Fibroblast of mammary gland (primary cell): ENCODE measurements at places on chromosomes 3 and 15.

DNA sequence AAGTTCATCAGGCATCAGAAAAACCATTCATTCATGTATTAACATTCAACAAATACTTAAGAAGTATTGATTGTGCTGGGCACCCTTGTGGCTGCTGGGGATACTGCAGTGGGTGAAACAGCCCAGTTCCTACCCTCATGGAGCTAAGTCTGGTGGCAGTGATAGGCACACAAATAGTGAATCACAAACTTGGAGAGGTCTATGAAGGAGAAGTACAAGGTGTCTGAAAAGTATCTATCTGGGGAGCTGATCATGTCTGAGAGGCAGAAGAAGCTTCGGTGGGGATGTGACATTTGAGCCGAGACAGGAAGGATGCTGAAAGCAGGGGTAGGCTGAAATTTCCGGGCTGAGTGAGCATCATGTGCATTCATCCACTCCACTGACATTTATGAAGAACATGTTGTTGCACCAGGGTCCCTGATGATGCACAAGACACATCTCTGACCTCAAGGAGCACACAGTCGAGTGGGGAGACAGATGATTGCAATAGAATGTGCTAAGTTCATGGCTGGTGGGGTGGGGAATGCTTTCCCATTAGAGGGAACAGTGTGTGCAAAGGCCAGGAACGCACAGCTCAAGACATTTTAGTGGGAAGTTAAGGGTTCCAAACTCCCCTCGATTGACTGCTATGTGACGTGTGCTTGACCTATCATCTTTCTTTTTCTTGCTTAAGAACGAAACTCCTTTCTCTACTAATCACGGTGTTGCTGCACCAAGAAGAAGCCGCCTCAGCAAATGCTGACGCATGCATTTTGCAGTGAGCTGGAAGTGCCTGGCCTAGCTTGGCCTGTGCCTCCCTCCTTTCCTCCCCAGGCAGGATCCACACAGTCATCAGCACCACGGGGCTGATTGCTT lies 309.1 kb upstream of the ICE2 start:
- peak; percentile 59 for DNase-seq

DNA sequence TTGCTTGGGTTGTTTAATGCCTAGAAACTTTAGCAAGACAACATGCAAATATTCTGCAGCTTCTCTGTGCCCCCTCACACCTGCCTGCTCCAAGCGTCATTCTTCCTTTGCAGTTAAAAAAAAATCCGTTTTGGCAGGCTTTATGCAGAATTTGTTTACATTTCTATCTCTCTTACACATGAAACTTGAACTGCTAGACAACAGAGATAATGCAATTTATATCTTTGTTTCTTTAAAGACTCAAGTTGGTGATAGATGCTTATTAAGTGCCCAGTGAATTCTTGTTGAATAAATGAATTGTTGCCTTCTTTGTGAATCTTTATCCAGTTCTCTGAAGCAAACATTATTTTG lies 53.2 kb downstream of the CHST2 start:
- no peak for DNase-seq

DNA sequence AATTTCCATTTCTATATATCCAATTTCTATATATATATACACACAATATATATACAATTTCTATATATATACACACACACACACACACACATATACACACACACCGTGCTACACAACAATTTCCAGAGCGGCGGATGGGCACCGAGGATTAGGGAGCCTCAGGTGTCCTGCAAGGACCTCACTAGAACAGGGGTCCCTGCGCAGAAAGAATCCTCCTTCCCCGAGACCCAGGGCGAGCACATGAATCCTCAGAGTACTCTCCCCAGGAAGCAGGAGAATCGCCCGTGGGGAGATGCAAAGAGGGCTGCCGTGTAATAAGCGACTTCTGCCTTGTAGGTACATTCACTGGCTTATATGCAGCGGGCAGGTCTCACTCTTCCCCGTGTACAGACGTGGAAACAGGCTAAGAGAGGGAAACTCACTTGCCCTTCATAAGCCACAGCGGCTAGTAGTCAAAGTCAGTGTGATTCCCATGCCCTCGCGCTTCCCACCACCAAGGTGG lies 467 bp downstream of the PIF1 start:
- no peak for DNase-seq

DNA sequence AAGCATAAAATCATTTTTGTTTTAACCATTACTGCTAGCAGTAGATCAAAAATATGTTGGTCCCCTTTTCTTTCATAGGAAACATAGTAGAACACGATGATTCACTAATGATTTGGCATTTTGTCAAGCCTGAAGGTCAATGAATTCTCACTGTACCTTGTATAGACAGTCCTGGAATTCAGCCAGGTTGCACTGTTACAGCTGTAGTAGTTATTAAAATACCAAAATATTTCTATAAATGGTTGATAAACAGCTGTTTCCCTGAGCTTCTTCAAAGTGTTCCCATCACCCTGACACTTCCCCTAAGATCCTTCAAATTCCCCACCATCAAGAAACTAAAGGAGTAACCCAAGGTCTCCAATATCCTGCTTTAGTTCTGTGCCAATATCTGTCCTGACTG lies 200.9 kb downstream of the ATP8B4 start:
- peak; percentile 70 for DNase-seq

DNA sequence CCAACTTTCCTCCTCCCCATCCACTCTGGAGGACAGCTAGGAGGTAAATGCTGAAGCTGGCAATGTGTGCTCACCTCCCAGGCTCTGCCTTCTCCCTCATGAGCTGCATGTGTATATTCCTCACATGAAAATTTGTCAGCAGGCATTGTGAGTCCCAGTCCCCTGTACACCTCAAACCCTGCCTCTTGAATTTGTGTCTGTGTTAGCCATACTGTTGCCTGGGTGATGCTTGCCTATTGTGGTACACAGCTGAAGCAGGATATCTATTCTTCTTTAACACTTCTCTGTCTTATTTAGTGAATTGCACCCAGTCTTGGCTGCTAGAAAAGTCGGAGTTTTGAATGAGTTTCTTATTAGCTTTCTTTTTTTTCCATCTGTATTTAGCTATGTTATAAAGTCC lies 586.0 kb upstream of the TGFBR2 start:
- DNase-seq: no peak

DNA sequence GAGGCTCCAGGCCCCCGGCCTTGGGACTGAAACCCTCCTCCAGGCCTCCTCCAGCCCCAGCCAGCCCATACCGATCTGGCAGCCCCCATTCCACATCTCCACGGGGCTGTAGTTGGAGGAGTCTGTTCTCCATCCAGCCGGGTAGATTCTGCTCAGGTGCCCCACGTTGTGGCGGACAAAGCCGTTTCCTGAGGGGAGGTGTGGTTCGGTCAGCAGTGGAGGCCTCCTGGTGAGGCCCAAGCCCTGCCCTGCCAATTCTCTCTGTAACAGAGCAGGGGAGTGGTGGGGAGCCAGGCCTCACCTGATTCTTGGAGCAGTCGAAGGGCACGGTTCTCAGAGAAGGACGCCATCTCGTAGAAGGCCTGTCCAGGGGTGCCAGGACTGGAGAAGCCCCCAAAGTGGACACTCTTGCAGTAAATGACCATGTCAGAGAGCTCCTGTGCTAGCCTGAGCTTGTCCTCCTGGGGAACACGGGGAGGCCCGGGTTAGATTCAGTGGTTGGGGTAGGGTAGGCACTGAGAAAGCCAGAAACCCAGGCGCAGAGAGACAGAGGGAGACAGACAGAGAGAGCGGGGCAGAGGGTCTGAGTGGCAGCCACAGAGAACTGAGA lies 18.5 kb downstream of the VILL start:
- no peak for DNase-seq

GRCh38 chr15:63722204-63722808 lies 111.4 kb downstream of the HERC1 start:
- DNase-seq: no peak

- peak; percentile 20 for DNase-seq
Measured at GRCh38 chr3:97658668-97659285, 105.8 kb upstream of the ARL6 start.

DNA sequence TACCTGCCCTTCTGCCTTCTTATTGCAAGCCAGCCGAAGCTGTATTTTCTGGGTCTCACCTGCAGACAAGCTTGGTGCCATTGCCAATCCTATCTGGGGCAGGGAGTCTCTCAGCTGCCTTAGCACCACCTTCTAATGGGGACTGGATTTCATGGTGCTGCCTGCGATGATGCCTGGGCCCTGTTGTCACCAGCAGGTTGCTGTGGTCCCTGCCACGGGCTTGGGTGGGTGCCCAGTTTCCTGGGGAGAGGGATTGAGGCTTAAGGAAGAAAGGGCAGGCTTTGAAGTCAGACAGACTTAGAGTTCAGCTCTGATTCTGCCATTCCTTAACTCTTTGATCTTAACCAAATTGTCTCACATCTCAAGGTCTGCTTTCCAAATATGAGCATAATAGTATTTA lies 87.4 kb upstream of the CD96 start:
- DNase-seq: no peak

DNA sequence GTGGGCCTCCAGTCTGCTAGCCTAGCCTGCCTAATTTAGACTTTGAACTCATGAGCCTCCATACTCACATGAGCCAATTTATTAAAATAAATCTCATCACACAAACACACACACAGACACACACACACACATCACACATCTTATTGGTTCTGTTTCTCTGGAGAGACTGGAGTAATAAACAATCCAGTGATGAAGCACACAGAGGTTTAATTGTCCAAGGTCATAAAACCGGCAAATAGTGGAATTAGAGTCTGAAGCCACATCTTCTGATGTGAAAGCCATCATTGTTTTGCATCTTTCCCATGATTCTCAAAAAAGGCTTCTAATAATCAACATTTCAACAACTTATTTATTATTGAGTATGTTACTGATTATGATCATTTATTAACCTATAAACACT lies 249.4 kb upstream of the KCNH8 start:
- no peak for DNase-seq

DNA sequence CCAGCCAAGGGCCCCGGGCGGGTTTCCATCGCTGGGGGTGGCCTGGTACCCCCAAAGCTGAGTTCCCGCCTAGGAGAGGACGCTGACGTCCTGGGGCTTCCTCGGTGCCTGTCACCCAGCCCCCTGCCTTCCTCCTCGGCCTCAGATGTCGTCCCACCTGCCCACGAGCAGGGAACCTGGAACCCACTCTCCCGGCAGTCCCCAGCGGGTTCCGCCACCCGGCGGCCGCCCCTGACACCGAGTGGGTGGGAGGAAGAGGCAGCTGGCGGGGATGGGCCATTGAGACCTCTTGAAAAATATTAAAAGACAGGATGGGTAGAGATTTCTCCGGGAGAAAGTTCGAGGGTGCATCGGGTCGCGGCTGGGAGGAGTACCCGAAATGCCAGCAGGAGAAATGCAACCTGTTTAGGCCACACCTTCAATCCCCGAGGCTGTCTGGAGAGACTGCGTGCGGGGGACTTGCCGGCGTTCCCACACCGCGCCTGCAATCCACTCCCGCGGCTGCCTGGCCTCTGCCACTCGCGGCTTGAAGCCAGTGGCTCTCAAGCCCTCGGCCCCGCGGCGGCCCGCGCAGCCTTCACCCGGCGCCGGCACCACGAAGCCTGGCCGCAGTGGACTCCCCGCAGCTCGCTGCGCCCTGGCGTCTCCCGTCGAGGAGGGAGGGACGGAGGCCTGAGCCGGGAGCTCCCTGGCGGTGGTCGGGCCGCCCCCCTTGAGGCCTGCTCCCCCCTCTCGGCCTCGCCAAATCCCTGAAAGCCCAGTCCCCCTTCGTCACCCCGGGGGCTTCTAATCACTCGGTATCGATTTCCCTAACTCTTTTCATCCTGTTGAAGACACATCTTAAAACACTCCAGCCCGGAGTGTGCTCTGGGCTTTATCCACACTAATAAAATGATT lies 8.6 kb upstream of the NR2F2 start:
- DNase-seq: peak; percentile 43

DNA sequence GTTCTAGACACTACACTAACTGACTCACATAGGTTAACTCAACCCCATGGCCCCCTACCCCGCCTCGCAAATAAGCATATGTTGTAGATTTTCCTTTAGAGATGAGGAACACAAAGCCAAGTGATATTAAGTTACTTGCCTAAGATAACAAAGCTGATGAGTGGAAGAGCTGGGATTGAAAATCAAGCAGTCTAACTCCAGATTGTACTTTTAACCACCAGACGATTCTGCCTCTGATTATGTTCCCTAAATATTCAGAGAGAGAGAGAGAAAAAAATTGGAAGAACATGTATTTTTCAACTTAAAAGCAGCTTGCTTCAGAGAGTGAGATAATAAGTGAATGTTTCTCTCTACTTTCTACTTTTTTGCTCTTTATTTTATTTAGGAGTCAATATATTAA lies 66.9 kb upstream of the THBS1 start:
- DNase-seq: no peak

DNA sequence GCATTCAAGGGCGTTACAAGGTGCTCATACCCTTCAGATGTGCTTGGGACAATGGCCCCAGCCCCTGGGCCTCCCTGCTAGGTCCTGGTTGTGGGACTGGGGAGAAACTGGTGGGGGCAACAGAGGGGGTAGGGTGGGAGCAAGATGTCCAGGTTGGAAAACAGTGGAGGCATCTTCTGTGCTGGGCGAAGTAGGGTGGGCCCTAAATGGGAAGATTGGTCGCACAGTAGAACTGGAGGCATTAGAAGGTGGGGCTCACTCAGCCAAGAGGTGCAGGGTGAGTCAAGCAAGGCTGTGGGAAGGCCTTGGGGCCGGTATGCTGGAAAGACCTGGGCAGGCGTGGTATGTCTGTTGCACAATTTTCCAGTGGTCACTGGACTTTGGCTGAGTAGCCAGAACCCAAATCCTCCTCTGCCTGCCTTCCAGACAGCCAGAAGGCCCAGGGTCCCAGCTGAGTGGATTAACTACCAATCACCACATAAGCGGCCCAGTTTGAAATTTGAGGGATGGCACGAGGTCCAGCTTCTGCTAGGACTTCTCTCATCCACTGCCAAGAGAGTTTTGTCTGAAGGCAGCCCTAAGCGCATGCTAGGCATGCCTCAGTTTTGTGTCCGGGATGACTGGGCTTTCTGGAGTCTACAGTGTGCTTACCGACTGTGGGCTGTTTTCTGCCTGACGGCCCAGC lies 74.5 kb downstream of the LSM3 start:
- peak; percentile 31 for DNase-seq

- no peak for DNase-seq
Measured at GRCh38 chr15:50181969-50182218, at the start of gene SLC27A2. Gene SLC27A2 (plus strand): TSS chr15:50182196. CDS start chr15:50182428, 232 bp downstream.

DNA sequence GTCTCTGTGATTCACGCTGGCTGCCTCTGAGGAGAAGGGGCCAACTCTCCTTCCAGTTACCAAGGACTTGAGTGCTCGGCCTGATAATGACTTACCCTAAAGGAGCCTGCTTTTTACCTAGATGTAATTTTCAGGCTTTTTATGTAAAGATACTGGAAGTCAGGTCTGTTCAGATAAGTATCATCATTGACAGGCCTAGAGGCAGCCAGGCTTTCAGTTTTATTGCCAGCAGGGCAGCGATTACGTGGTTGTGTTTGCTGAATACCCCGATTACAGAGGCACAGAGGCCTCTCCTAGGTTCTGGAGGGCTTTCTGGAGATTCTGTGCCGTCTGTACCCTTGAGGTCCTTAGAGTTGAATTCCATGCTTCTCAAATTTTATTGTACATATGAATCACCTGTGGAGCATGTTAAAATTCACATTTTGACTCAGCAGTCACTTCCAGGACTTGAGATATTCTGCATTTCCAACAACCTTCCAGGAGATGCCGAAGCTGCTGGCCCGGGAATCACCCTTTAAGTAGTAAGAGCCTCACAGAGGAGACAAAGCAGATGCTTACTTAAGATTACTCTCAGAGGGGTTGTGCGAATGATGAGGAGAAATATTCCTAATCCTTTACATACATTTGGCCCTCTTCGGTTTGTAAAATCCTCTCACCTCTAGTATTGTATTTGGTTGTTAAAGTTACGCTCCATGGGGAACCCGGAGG lies 160.1 kb upstream of the BHLHE40 start:
- DNase-seq: no peak
